ENCODE measurements at places on chromosomes 12 and 14.

GRCh38 chr12:4445156-4446101 lies at the start of gene FGF6:
FGF6 (minus strand) TSS chr12:4445815; CDS start chr12:4445570, 245 bp downstream.
- DNase-seq, result no peak

DNA sequence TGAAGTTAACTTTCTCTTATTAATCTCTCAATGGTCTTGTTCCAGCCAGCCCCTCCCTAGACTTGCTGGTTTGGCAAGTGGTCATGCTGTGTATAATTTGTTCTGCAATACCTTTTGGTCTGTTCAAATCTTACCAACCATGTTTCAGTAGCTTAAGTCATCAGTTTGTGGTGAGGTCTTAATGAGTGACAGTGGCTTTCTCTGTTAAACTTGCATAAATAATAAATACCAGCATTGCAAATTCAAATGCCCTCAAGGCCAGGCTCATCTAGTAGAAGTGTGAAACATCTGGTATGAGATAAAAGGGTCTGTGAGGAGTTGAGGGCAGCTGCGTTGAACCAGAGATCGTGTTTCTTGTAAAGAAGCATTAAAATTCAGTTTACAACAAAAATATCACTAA lies 319.5 kb downstream of the TMEM117 start:
- no peak for DNase-seq

DNA sequence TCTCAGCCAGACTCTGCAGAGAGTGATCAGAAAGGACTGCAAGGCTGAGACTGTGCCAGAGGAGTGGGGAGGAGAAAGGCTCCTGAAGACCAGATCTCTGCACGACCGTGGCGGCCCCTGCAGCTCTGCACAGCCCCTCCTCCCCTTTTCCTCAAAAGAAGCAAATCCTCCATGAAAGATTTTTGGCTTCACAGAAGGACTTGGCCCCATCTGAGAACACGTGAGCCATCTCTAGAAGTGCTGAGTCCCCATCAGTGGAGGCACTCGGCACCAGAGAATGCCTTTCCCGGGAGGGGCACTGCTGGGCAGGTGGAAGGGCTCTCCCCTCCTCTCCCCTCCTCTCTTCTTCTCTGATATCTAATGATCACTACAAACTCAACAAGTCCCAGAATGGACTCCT lies 6.8 kb downstream of the FIGNL2 start:
- no peak for DNase-seq

GRCh38 chr14:92958373-92959188 lies 35.6 kb downstream of the CHGA start:
- DNase-seq, result peak; percentile 62

GRCh38 chr12:48925304-48926011 lies at the start of gene FKBP11:
FKBP11 (minus strand) TSS chr12:48925492; CDS start chr12:48925428, 64 bp downstream.
- no peak for DNase-seq

DNA sequence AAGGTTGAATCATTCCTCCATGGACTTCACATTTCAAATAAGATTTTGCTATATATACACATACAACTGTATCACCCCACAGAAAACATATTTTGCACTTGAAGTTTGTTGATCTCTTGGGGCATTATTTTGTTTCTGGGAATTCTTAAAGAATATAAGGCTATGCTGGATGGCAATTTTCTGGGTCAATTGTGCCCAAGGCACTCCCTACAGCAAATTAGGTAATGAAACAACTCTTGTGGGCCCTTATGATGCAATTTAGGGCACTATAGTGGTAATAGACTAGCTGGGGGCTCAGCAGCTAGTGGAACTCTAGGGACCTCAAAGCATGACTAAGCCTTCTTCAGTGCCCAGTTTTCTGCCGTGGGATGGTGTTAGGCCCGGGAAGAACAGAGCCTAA lies 444.4 kb downstream of the NRXN3 start:
- no peak for DNase-seq

GRCh38 chr12:131688131-131688844 lies 22.6 kb upstream of the SFSWAP start:
- no peak for DNase-seq

DNA sequence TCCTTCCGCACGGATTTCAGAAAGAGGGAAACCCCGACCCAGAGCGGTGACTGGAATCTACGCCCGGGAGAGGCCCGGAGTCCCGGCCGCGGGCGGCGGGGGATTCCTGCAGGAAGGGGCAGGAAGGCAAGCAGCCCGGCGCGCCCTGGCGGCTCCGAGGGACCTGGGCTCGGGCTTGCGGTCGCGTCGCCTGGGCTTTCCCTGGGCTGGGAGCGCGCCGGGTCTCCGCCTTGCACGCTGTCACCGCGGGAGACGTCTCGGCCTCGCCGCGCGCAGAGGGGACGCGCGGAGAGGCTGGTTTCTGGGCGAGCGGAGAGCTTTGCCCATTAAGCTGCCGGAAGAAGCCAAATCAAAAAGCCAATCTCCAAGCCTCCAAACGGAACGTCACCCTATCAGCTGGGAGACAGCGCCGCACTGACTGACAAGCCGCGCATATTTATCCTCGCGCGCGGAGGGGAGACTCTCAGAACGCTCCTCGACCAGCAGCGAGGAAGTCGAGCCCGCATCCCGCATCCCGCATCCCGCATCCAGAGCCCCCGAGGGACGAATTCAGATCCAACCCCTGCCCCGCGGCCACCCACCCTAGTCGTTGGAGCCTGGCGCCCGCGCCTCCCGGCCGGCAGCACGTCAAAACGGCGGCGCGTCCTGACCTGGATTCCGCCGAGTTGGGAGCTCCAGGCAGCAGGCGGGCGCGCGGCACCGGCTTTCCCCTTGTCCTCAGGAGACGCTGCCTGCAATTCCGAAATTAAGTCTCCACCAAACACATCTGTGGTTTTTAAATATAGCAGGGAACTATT lies at the start of gene SLC8A3:
TSS of gene SLC8A3 (minus strand) at position 293 of the 797 bp plus-strand sequence. CDS start 20,529 bp downstream, outside the sequence.
- peak; percentile 78 for DNase-seq

- no peak for DNase-seq
Measured at GRCh38 chr14:94571950-94572349, 9.3 kb upstream of the SERPINA5 start.

DNA sequence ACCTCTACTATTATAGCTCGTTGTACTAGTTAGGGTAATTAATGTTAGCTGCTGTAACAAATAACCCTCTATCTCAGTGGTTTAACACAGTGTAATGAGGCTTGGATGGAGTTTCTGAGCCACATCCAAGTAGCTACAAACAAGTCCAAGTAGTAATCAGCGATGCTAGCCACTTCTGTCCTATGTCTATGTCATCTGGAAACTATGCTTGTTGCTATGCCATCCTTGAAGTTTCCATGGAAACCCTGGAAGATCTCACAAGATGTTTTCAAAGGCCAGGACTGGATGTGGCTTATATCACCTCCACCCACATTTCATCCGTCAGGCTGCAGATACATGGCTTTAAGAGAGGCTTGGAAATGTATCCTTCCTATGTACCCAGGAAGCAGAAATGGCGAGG lies 422.1 kb downstream of the AACS start:
- no peak for DNase-seq

DNA sequence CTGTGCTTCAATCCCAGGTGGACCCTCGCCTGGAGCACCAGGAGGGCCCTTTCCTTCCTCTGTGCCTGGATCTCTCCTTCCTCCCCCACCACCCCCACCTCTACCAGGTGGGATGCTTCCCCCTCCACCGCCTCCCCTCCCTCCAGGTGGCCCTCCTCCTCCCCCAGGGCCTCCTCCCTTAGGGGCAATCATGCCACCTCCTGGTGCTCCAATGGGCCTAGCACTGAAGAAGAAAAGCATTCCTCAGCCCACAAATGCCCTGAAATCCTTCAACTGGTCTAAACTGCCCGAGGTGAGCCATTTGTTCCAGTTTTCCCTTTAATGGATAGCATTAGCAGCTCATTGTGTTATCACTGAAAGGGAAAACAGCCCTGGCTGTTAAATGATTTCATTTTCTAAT lies 134.0 kb downstream of the GPR135 start:
- DNase-seq, result no peak

- no peak for DNase-seq
Measured at GRCh38 chr12:86662464-86662863, 406.3 kb upstream of the MGAT4C start.

- no peak for DNase-seq
Measured at GRCh38 chr12:84760091-84760865, 152.3 kb downstream of the SLC6A15 start.

- DNase-seq, result no peak
Measured at GRCh38 chr12:24113701-24114100, 164.2 kb upstream of the SOX5 start.

GRCh38 chr12:108268397-108268796 lies 70.7 kb downstream of the CMKLR1 start:
- DNase-seq, result no peak

DNA sequence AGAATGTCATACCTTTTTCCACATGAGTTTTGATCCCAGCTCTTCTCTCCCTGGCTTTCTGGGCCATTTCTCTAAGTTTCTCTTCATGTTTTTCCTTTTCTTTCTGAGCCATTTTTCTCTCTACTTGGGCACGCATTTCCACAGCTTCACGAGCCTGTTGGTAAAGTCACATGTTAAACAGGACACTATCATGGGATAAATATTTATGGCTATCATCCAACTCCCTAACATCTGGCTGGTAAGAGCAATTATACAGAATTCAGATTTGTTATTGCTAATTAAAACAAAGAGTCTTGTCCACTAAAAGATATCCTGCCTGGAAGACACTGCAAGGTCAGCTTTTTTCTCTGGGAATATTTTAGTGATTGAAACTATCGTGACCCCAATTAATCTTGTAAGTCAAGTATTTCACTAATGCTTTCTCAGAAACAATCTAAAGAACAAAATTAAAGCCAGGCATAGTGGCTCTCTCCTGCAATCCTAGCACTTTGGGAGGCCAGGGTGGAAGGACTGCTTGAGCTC lies 23.1 kb downstream of the SLIRP start:
- no peak for DNase-seq

DNA sequence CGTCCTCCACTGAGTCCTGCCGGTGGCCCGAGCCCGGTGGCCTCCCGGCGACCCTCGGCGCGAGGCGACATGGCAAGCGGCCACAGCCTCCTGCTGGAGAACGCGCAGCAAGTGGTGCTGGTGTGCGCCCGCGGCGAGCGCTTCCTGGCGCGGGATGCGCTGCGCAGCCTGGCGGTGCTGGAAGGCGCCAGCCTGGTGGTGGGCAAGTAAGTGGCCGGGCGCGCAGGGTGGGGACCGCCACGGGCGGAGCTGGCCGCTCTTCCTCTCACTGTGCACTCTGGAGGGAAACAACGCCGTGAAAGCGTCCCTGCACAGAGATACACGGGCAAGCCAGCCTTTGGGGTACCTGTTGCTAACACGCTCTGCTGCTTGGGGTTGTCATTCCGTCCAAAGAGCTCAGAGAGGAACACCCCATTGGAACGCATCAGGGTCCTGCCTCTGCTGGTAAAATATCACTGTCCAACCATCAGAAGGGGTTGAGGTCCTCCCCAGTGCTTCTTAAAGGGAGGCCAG lies at the start of gene AMDHD1:
TSS of gene AMDHD1 (plus strand) at position 2 of the 513 bp plus-strand sequence. CDS start at position 70, 68 bp downstream.
- no peak for DNase-seq

DNA sequence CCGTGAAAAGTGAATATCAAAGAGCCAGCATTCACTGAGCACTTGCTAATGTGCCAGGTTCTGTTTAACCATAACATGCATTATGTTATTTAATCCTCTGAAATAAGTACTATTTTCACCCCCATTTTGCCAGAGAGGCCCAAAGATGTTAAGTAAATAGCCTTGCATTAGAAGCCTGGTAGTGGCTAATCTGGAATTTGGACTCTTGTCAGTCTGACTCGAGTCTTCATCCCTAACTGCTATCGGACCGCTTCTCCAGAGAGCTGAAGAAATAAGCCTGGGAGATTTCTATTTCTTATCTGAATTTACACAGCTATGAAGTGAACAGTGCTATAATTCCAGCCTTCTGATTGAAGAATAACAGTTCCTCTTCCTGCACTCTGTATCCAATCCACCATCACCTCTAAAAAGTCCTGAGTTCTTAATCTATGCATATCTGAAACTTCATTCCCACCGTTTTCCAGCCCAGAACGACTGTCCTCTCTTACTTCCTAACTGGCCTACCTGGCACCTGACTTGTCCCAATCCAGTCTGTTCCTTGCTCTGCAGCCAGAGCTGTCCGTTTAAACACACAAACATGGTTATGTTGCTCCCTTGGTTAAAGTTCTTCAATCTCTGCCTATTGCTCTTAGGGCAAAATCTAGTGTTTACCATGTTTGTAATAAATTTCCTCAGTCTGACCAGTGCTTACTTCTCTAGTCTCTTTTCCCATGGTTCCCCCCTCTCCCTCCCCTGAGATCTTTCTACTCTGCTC lies 2.3 kb downstream of the POLR3B start:
- no peak for DNase-seq

DNA sequence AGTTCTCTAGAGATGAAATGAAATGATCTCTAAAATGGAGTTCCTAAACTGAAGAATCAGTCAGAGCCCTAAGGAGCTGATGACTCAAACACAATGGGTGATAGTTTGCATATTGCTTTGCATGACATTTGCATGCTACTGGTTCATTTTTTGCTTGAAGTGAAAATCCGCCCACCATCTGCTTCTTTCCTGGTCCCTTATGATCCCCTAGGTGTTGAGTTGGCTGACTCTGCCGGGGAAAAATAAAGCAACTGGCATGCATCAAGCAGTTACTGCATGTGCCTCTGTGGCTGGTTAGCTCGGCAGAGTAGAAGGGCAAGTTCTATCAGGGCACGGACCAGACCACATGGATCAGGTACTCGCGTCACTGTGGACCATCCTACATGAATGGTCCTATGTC lies 151.1 kb downstream of the PPM1H start:
- no peak for DNase-seq

DNA sequence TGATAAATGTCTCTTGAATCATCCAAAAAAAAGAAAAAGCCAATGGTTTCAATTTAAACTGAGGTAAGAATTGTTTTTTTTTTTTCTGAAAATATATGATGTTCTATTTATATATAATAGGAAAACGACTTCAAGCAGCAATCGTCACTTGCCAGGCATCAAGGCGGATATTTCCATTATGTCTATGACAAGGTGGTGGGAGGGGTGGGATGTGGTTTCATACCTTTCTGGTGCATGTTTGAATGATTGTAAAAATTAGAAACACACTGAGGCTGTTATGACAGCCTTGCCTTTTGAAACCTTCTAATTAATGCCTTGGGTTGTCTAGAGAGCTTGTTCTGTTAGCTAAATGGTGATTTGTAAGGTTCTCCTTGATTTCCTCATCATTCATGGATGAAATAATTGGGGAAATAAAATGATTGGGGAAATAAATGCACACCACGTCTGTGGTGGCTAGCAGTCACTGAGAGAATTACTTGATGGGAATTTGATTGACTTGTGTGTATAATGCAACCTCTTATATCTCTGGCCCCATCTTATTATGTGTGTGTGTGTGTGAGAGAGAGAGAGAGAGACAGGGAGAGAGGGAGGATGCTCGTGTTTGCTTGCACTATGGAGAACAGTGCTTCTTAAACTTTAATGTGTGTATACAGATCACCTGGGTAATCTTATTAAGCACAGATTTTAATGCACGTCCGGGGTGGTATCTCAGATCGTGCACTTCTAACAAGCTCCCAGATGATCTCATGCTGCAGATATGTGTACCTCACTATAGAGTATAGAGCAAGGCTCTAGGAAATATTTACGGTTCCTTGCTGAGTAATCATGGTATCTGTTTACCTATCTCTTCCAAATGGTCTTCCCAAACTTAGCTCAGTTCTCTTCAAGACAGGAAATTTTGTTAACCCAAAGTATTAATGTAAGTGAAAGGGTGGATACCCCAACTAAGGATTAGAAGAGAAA lies 502.6 kb downstream of the DIO2 start:
- DNase-seq, result no peak

GRCh38 chr12:94151582-94151981 lies 3.2 kb downstream of the PLXNC1 start:
- peak; percentile 4 for DNase-seq
